ENCODE measurements at places on chromosomes 16 and 17.
A peak's percentile ranks its signal among the peaks of the same experiment; 100 is the strongest.

DNA sequence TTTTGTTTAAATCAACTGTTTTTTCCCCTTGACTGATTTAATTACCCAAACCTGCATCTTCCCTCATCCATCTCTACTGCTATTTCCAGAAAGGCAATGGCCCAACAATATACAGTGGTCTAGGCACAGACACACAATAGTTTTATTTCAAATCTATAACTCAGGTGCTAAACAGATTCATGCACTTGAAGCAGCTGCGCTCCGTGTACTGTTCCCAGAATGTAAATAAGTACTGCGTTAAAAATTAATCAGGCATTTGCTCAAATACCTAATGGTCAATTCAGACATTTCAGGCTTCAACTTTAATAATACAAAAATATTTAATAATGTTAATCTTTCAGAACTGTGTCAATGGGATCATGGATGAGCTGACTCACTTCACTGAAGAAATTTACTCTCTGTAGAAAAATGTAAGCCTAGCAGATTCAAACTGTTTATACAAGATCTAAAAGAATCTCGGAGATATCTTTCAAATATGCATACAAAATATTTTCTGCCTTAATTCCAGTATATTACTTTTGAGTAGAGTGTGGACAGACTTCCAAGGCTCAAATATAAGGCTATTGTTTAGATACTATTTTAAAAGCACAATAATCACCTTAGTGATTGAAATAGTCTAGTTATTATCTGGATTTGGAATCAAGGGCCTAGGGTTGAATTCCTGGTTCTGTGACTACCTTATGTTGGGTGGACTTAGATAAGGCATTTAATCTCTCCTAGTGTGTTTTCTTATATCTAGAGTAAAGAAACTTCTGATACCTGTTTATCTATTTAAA is 97.4 kb upstream of the PSMD7 start:
- DNase-seq: no peak

DNA sequence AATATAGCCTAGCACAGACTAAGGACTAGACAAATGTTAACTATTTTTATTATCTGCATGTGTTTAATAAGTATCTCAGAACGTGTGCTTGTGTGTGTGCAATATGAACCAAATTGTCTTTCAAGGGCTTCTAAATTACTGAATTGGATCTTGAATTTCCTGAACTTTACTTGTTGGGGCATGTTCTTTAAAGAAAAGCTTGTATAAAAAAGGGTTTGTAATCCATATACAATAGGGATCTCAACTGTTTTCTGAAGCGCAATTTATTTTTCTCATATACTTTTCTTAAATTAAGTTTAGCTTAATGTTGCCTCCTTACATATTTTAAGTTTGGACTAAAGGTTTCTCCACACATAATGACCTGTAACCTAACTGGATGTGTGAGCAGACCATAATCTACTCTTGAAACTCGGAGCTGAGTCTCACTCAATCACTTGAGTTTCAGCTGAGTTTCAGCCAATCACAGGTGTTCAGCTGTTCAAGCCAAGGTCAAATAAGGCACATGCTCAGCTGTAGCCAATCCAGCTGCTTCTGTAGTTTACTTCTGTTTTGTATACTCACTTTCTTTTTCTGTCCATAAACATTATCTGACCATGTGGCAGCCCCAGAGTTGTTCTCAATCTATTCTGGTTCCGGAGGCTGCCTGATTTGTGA is 72.3 kb downstream of the CDK5R1 start:
- DNase-seq: no peak

- DNase-seq: no peak
Observed at GRCh38 chr17:12296209-12296625, 275.5 kb downstream of the MAP2K4 start.

DNA sequence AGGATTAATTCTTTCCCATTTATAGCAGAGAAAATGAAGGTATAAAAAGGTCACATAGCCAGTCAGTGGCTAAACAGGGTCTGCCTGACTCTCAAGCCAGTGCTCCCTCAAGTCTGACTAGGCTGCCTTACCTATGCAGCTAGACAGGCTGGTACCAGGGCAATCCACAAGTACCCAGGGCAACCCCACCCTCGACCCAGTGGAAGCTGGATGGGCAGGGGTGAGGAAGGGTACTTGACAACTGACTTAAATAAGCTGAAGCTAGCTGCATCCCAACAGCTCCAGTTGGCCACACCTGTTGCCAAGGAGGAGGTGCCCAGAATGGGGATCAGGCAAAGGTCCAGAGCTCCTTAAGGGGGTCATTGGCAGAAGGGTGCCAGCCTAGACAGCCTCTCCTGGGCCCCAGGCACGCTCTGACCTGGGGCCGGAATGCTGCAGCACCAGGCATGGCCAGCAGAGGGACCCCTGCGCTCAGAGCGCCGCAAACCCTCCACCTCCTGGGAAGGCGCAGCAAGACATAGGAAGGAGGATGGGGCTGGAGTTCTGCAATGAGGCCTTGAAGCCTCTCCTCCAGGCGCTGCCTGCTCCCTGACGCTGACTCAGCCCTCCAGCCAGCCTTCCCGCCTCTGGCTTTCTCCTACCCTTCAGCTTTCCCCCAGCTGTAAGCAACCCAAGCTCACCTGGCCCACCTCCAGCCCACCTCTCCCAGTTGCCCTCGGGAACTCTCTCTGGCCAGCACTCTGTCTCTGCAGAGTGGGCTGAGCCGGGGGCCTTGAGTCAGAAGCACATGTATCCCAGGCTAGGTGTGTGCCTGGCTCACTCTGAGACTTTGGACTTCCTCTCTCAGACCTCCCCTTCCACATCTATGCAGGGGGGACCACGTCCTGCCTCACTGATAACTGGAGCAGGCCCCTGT is 28.8 kb downstream of the MPP2 start:
- peak; percentile 77 for DNase-seq

GRCh38 chr17:29149431-29150064 is 30.6 kb downstream of the MYO18A start:
- no peak for DNase-seq

GRCh38 chr16:59163371-59164055 is 429.4 kb upstream of the GOT2 start:
- DNase-seq: no peak

- no peak for DNase-seq
Observed at GRCh38 chr16:56547120-56547948, 17.5 kb upstream of the MT4 start.

DNA sequence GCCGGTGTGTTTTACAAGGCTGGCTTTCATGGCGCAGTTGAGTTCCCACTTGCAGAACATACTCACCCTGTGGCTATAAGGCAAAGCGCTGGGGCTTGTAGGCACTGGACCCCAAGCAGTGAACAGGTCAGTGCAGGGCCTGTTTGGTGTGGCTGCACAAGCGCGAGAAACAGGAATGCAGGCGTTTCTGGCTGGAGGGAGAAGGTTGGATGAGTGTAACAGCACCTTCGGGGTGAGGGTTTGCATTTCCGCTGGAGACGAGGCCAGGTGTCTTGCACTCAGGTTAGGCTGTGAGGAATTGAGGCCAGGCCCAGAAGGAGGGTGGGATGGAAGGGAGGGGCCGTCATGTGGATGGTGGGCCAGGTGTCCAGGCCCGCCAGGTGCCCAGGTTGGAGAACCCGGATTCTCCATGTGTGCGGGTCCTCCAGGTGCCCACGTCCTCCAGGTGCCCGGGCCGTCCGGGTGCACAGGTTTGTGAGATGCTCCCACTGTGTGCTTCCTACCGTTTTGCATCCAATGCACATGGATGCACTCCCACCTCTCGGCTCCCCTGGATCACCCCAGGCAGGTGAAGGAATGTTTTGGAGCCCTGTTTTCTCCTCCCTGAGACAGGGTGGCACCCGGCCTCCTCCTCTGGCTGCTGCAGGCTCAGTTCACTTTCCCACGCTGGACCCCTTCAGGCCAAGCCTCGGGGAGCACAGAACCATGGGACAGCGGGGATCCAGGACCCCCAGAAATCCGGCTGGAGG is 46.0 kb downstream of the SLC7A5 start:
- no peak for DNase-seq

GRCh38 chr16:87701505-87701921 is 64.3 kb downstream of the KLHDC4 start:
- no peak for DNase-seq

DNA sequence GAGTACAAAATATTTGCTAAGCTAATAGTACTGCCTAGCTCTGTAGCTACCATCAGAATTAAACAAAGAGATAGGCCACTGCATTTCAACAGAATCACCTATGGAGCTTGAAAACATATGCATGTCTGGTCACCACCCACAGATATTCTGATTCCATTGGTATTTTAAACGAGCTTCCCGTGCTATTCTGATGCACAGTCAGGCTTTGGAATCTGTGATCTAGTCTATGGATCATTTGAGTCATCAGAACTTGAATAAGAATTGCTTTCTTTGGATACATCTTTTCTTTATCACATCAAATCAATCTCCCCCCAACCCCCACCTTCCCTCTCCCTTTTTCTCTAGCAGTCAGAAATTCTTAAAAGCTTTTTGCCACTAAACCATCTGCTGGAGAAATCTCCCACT is 124.7 kb downstream of the NPIPB5 start:
- DNase-seq: no peak

- no peak for DNase-seq
Observed at GRCh38 chr16:9407206-9407758, 315.8 kb downstream of the HAPSTR1 start.

DNA sequence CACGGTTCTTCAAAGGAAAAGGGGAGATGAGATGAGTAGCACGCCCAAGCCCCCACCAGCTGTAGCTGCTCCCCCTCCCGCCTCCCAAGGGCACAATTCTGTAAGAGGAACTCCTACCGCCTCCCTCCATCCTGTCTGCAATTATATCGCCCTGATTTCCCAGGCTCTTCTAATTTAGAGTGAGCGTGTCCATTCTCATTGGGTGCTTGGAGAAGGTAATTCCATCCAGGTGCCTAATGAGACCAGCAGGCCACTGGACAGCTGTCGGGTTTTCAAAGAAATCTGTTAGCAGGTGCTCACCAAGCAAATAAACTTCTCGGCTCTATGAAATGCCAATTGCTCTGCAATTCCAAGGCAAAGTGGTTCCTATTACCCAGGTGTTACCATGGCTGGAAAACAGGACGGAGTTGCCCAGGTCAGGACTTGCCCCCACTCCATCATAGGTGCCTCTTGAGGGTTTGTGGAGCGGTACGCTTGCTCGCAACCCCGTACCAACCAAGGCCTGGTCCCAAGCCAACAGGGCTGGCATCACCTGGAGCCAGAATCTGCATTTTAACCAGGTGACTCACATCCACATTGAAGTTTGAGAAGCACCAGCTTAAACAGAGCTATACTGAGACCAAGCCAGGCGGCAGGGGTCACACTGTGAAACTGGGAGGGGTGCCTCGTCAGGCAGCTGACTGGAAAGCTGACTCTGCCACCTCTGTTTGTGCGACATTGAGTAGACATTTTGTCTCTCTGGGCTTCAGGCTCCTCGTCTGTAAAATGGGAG is 16.5 kb upstream of the MEAK7 start:
- DNase-seq: no peak

DNA sequence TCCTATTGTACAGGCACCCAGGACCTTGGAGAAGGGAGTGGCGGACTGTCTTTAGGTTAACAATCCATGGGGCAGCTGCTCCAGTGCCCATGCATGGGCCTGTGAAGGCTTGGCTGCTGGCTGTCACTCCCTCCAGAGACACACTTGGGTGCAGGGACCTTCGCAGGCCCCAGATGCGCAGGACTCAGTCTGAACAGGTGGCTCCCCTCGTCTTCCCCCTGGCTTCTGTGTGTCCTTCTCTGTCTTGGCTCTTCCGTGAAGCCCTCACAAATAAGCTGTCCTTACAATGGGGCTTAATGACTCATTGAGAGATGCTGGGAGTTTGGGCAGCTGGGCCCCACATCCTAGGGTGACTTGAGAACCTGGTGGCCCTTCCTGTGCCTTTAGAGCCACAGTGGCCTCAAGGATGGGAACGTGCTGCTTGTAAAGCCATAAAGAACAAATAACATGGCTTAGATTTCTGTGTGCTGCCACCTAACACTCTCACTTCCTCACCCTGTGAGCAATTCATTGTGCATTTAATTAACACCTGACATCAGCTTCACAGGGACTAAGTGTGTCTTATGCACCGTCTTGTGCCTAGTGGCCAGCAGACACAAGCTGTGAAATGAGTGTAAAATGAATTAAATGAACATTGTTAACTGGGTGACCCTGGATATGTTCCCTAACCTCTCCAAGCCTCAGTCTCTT is 340.7 kb downstream of the SNX29 start:
- no peak for DNase-seq

GRCh38 chr16:22330326-22330725 is 33.1 kb downstream of the POLR3E start:
- no peak for DNase-seq

- peak; percentile 79 for DNase-seq
Observed at GRCh38 chr17:78817123-78817522, 23.5 kb downstream of the USP36 start.

DNA sequence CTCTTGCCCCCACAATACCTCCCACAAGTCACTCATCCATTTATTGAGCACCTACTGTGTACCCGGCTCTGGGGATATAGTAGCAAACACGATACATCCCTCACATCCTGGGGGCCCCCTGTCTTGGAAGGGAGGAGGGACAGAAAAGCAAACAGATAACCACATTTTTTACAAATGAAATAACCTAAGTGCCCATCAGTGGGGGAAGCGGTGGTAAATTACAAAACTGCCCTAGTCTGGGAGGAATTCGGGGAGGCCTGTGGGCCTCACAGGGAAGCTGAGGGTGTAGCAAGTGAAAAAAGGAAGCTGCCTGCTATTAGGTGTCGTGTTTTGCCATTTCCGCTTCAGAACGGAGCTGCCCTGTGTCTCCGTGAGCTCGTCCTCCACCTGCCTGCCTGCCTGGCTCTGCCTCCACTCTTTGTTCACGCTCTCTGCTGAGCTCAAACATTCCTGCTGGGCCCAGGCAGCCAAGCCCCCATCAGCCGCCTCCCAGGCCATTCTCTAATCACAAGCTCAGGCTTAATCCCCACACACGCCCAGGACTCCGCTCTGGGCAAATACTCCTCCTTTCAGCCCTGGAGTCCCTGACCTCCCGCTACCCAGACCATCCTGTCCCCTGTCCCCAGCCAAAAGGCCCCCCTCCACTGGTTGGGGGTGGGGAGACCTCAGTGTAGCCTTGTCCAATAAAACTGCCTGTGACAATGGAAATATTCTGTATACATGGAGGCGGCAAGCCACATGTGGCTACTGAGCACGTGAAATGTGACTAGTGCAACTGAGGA is 10.2 kb upstream of the SEC14L5 start:
- no peak for DNase-seq

DNA sequence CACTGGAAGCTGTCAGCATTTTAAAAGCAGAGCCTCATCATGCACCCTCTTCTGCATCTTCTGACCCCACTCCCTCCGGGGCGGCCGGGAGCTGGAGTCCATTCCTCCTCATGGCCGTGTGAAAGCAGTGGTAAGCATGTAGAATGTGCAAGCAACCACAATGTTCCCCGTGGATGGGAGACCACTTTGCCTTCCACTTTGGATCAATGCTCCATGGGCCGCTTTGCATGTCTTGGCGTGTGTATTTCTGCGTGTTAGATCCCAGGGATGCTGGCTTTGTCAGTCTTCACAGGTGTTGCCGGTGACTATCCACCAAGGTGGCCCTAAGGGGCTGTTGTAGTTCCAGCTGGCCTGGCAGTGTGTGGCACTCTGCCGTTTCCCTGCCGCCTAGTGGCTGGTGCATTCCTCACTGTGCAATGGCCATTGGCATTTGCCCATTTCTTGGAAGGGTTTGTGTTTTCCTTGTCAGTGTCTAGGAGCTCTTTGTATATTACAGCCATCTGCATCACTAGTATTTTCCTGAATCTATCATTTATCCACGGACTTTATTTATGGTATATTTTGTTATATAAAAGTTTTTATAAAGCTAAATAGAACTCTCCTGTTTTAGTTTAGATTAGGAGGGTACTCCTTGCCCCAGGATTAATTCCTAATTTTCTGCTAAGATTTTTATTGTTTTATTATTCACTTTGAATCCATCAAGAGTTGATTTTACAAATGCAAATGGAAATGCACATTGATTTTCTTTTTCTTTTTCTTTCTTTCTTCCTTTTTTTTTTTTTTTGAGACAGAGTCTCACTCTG is 5.8 kb upstream of the ALDH3A1 start:
- no peak for DNase-seq

All from activated T-cell treated with anti-CD3 and anti-CD28 coated beads, Interleukin-2, amount 50 U/mL, for 72 hours (primary cell).